ENCODE measurements at places on chromosomes 5 and 9.
A peak's percentile ranks its signal among the peaks of the same experiment; 100 is the strongest.

DNA sequence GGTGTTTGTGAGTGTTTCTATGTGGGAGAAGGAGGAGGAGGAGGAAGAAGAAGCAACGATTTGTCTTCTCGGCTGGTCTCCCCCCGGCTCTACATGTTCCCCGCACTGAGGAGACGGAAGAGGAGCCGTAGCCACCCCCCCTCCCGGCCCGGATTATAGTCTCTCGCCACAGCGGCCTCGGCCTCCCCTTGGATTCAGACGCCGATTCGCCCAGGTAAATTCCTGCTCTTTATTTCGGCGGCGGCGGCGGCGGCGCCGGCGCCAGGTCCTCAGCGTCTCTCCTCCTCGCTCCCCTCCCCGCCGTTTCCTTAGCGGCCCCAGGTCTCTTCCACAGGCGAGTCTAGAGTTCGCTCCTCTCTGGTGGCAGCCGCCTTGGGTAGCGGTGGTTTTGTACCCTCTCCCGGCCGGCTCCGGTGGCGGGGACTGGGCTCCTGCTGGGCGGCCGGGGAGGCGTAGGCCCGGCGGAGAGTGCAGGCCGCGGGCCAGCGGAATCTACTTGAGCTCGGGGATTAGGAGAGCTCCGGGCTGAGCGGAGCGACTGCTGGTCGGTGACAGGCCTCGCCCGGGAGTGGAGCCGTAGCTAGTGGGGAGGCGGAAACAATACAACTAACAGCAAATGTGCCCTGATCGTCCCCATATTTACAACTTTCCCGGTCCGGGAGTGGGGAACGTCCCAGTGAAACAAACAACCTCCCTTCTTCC is 547 bp downstream of the NIPBL start:
- peak; percentile 68 for DNase-seq

GRCh38 chr5:83991566-83992224 is 271.0 kb upstream of the HAPLN1 start:
- no peak for DNase-seq

DNA sequence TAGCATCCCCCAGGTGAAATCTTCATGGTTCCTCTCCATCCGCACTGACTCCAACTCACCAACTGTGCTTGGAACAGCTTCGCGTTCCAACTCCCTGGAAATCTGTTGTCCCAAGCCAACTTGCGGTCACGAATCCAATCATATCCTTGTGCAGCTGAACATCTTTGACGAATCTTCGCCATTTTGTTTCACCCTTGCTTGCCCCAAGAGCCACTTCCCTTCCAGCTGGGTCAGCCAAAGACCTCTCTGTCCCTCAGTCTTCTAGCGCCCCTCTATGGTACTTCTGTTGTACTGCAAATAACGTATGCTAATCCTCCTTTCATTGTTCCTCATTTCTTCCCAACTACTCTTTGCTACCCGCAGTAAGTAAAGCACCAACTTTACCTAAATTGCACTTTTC is 61.0 kb upstream of the TARS1 start:
- no peak for DNase-seq

GRCh38 chr9:112091810-112092209 is 83.3 kb downstream of the SUSD1 start:
- no peak for DNase-seq

GRCh38 chr9:1759771-1760300 is 255.3 kb upstream of the SMARCA2 start:
- no peak for DNase-seq

DNA sequence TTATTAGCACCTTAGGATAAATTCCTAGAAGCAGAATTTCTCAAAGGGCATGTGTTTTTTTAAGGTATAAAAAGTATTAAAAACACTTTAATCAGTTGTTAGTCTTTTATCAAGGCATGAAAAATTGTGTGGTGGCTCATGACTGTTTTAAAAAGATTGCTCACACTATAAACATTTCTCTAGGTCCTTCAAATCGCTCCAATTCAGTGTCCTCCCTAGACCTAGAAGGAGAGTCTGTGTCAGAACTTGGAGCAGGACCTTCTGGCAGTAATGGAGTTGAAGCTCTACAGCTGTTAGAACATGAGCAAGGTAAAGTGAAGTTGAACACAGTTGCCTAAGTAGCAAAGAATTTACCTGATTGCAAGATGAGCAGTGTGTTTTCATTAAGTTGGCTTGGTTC is 62.0 kb downstream of the GAPVD1 start:
- DNase-seq, result no peak

DNA sequence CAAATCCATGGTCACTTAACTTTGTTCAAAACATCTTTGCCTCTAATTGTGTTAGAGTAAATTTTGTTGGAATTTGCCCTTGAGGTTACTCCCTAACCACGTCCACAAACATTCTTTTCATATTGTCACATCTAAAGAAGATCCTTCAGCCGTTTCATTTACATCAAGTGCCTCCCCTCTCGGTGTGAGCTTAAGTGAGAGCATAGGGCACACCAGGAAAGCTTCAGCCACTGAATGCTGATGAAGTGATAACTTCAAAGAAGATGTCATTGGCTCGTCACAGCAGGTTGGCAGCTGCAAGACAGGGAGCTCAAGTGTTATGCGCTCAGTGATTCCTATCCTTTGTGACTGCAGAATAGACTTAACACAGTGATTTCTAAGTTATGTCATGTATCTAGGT is 49.6 kb upstream of the ADAMTS19 start:
- no peak for DNase-seq

- DNase-seq, result no peak
Observed at GRCh38 chr9:118121361-118121760, 417.2 kb downstream of the TLR4 start.

DNA sequence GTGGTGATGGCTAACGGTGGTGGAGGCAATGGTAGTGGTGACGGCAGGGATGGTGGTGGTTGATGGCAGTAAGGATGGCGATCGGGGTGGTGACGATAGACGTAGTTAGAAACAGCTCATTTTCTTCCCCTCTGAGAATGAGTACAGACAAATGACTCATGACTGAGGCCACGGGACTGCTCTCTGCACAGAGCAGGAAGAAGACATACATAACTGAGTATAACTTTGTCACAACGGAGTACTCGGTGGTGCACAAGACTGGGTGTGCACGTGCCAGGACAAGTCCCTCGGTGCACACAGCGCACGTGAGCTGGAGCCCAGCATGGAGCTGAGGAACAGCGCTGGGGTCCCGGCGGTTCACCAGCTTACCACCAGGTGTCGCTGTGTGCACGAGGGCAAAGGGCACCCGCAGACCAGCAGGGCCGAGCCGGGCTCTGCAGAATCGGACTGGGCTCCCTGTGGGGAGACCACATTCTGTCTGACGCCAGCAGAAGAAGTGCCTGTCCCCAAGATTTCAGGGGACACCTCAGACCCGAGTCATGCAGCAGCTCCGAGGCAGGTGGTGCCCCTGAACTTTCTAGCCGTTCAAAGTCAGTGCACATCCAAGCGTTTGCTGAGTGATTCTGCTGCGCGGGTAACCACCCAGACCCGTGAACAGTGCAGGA is 188.6 kb downstream of the FSTL4 start:
- DNase-seq, result peak; percentile 46

Measured in T-helper 1 cell (primary cell).